Smooth muscle cell of trachea (primary cell): ENCODE measurements at places on chromosomes 3 and 15. TPM values are rescaled to one million over a fixed set of nuclear protein-coding genes. Genes with fewer than 3 reads are reported as not detected.

SGO1 gene
- 0.17 and 9.9 TPM in 2 replicates for total RNA-seq

SCN11A gene
- under 0.01 and 0.17 TPM in 2 replicates for total RNA-seq

VGLL3 gene
- 25.7 and 55.6 TPM in 2 replicates for total RNA-seq

FLNB gene
- total RNA-seq = 51.3 and 62.5 TPM in 2 replicates

NEDD4 gene
- total RNA-seq = 34.7 and 43.2 TPM in 2 replicates

GOLIM4 gene
- total RNA-seq = 62.5 and 69.0 TPM in 2 replicates

WNT7A gene
- not detected in 2 replicates for total RNA-seq

SLC22A13 gene
- 0.73 and 1.2 TPM in 2 replicates for total RNA-seq

CYP11A1 gene
- 0.83 and 1.0 TPM in 2 replicates for total RNA-seq

SLC25A26 gene
- total RNA-seq = 16.9 and 21.7 TPM in 2 replicates

CTXN2 gene
- not detected in 2 replicates for total RNA-seq

DLG1 gene
- total RNA-seq = 51.8 and 52.1 TPM in 2 replicates

CLRN1 gene
- not detected in 2 replicates for total RNA-seq

KIF23 gene
- total RNA-seq = 5.1 and 46.4 TPM in 2 replicates

IMPG2 gene
- total RNA-seq = 0.29 and 0.33 TPM in 2 replicates

AVEN gene
- 19.7 and 30.8 TPM in 2 replicates for total RNA-seq

LMCD1 gene
- 13.5 and 41.8 TPM in 2 replicates for total RNA-seq

IL5RA gene
- not detected in 2 replicates for total RNA-seq

ARL6IP5 gene
- total RNA-seq = 163 and 218 TPM in 2 replicates

GOLGA8G gene
- not detected in 2 replicates for total RNA-seq

HRG gene
- not detected in 2 replicates for total RNA-seq

LRRIQ4 gene
- total RNA-seq = not detected in 2 replicates

ZNF385D gene
- total RNA-seq = 0.66 and 6.5 TPM in 2 replicates

GOLGA8J gene
- not detected in 2 replicates for total RNA-seq

TFDP2 gene
- 38.3 and 62.9 TPM in 2 replicates for total RNA-seq

TRPM1 gene
- not detected in 2 replicates for total RNA-seq

ZBTB11 gene
- total RNA-seq = 22.5 and 23.0 TPM in 2 replicates

MAPKBP1 gene
- 24.3 and 24.9 TPM in 2 replicates for total RNA-seq

TLR9 gene
- total RNA-seq = under 0.01 and 0.17 TPM in 2 replicates

SI gene
- not detected in 2 replicates for total RNA-seq

TRH gene
- not detected in 2 replicates for total RNA-seq

REC114 gene
- total RNA-seq = not detected in 2 replicates

ARL8B gene
- 70.1 and 83.9 TPM in 2 replicates for total RNA-seq

IL20RB gene
- 2.6 and 6.9 TPM in 2 replicates for total RNA-seq

SLC28A2 gene
- not detected in 2 replicates for total RNA-seq
